GM19239 (cell line): ENCODE measurements at places on chromosomes 11 and 22.
A peak's percentile ranks its signal among the peaks of the same experiment; 100 is the strongest.

- DNase-seq = no peak
Observed at GRCh38 chr11:12235553-12235946, 125.2 kb downstream of the MICAL2 start.

GRCh38 chr11:95503047-95503446 is 272.0 kb upstream of the SESN3 start:
- DNase-seq = no peak

GRCh38 chr11:77316733-77317342 is 15.4 kb upstream of the GDPD4 start:
- no peak for DNase-seq

DNA sequence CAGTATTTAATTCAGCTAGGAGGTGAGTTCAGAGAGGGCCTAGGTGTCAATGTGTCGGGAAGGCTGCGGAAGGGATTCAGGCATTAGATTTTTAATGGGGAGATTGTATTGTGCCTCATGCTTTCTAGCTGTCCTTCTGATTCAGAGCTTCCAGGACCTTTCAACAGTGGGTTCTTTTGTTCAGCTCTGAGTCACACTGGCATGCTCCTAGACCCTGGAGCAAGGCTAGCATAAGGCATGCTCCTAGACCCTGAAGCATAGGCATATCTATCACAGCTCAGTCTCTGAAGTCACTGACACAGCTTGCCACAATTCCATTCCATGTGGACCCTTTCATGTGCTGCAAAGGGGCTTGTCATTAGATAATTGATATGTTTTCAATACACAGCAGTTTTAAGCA is 396.9 kb downstream of the RAB38 start:
- no peak for DNase-seq

DNA sequence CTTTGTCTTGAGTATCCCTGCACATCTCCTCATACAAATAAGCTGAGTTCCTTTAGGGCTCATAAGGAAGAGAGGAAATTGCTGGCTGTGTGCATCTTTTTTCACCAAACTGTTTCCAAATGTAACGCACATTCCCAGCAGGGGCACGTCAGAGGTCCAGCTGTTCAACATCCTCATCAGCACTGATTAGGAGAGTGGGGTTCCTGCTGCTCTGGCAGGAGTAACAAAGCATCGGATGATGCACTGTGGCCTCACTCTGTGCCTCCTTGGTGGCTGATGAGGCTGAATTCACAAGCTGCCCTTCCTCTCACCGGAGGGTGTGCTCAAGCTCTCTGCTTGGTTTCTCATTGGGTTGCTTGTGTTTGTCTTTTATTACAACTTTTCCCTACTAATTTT is 35.5 kb upstream of the SLC25A1 start:
- no peak for DNase-seq

DNA sequence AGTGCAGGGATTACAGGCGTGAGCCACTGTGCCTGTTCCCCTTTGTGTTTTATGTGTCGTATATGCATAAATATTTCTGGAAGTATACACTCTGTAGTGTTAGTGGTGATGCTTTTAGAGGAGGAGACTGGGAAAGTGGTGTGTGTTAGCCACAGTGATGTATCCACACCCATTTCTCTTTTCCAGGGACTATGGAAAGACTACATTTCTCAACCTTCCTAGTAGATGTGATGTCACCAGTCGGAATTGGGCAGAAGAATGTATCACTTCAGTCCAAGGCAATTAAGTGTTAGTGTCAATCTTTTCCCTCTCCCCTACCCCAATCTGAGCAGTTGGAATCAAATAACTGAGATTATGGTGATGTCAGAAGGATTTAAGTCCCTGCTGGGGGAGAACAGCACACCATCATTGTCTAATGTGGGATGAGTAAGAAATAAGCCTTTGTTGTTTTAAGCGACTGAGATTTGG is 5.8 kb upstream of the ATG16L2 start:
- no peak for DNase-seq

DNA sequence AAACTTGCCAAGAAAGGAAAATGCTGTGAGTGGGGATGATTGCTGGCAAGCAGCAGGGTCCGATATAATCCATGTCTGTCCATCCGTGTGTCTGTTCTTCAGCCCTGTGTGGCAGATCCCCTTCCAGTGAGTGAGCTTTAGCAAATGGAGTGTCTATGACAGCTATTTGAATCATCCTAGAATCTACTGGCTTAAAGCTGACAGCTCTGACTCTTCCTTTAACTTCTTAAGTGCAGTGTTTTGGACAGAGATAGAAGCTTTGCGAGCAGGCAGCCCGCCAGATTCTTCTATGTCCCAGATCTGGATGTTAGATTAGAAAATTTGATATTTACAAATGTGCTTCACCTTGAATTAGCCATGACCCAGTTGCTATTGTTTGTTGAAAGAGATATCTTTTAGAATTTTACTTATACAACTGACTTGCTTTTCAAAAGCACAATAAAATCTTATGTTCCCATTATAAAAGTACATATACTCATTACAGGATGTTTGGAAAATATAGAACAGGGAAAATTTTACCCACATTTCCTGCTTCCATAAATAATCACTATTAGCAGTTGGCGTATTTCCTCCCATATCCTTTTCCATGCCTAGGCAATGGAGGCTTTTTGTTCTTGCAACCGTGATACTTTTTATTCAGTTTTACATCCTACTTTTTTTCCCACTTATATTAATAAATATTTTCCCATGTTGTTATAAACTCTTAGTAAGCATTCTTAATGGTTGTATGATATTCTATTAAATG is 124.5 kb downstream of the COMMD9 start:
- DNase-seq = no peak

DNA sequence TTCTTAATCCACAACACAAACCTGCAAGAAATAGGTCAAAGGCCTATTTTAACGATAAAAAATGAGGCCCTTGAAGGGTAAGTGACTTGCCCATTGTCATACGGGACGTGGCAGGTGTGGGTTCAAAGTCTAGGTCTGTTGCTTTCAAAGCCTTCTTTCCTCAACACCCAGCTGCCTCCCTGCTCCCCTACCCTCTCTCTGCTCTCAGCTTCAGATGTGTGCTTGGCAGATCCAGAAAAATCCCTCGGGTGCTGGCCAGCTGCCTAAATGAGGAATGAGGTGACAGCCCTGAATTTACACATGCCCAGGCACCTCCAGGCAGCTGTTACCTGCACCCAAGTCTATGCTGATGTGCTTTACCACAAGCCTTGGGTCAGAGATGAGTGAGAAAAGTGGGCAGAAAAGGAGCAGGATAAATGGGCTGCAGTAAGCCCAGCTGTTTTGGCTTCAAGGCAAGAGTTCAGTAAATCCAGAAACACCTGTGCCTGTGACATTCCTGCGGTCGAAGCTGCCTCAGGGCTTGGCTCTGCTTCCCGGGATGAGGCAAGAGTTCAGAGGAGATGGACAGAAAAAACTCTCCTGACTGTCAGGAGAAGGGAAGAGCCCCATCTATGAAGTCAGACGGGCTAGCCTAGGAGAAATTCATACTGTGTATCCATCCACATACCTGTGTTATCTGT is 49.9 kb upstream of the LDLRAD3 start:
- no peak for DNase-seq

DNA sequence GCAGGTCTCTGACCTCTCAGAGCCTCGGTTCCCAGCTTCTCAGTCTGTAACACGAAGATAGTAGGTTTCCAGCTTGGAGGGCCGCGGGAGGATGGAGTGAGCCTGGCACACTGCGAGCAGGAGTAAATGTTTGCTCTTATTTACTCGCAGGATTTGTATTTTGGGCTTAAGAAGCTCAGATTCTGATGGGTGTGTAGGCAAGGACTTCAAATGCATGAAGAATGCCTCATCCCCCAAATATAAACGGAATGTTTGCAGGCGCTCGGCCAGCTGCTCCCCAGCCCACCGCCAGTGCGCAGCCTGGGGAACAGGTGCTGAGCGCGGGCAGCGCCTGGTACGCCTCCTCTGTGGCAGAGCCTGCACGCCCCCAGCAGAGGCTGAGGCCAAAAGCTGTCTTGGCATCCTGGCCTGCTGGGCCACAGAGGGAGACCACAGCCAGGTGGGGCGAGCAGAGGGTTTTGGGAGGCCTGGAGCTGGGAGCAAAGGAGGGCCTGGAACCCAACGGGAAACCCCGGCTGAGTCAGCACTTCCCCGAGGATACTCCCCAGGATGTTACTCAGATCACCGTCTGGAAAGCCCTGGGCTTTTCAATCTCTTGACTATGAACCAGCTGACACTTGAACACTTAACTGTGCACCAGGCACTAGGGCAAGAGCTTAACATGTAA is 9.4 kb downstream of the EHD1 start:
- DNase-seq = no peak

- no peak for DNase-seq
Observed at GRCh38 chr11:128579798-128580504, 7.4 kb downstream of the ETS1 start.

DNA sequence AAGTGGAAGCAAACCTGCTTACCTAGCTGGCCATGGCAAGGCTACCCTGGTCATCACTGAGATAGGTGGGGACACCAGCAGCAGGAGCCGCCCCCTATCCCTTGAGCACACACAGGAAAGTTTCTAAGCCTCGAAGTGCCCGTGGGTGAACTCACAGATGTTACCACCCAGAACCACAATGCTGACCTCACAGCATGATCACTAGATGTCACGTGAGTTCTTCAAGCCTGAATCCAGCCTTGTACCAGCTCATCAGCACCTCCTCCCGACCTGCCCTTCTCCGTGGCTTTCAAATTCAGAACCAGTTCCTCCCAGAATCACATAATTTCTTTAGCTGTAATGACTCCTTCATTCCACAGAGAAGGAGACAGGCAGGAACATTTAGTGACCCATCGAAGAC is 24.7 kb upstream of the TIMP3 start:
- DNase-seq = no peak

- no peak for DNase-seq
Observed at GRCh38 chr11:64007160-64007628, 21.0 kb downstream of the OTUB1 start.

- no peak for DNase-seq
Observed at GRCh38 chr22:28750471-28750881, 8.6 kb downstream of the HSCB start.

DNA sequence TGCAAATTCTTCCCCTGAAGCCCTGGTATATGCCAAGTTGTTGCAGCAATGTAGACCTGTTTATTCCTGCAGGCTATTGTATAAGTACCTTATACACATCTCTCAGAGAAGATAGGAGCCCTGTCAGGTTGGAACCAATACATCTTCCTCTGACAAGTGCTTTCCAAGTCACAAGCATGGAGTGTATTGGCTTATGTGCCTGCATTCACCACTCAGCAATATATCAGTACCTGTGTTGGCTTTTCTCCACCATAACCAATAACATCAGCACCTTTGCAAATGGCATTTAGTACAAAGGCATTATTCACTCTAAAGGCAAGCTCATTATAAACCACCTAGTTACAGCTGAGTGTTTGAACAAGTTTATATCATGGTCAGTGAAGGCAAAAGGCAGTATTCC is 611.7 kb upstream of the CNTN5 start:
- DNase-seq = no peak

- no peak for DNase-seq
Observed at GRCh38 chr11:90326647-90327046, 103.8 kb upstream of the CHORDC1 start.

GRCh38 chr11:10091314-10092045 is 202.5 kb downstream of the SBF2 start:
- DNase-seq = no peak

GRCh38 chr11:112644410-112645131 is 316.6 kb upstream of the NCAM1 start:
- peak; percentile 14 for DNase-seq

- no peak for DNase-seq
Observed at GRCh38 chr11:12818333-12819015, 144.3 kb downstream of the TEAD1 start.

DNA sequence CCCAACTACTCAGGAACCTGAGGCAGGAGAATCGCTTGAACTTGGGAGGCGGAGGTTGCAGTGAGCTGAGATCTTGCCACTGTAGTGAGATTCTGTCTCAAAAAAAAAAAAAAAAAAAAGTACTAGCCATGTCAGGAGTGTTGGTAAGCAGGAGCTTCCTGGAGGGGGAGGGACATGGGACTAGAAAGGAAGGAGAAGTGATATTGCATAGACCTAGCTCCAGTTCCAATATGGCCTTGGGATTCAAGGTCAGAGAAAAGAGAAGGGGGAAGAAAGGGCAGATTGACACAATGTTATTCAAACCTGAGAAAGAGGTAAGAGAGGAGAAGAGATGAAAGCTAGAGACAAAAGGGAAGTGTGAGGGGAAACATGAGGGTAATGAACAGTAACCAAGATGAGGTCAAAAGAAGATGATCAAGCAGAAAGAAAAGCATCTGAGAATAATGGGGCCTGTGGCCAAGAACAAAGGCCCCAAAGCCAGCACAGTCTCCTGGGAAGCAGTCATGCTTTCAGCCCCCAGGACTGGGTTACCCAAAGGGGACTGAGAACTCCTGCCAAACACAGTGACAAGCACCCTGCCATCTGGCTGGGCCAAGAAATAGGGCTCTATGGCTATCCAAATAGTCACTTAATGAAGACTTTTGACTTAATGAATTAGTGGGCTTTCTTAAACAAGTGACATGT is 51.7 kb upstream of the FTH1 start:
- DNase-seq = no peak

- no peak for DNase-seq
Observed at GRCh38 chr11:122398851-122399250, 256.7 kb upstream of the UBASH3B start.

- DNase-seq = peak; percentile 17
Observed at GRCh38 chr11:32809313-32809712, 14.9 kb upstream of the CCDC73 start.

DNA sequence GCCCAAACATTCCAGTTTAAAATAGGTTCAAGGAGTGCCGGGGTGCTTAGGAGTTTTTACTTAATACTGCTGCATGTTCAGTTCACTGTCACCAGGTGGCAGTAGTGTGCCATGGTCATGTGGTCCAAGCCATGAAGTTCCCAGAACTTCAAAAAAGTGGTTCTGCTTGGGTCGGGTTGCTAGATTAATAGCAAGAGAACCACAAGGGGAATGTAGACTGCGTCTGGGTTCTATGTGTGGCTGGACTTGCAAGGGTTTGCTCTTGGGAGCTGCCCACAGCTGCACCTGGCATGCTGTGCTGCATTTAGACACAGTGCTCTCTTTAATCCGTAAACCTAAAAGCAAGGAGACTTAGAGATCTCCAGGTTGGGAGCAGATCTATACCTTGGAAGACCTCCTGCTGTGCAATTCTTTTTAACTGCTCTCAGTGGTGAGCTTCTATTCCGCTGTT is 6.5 kb upstream of the SPON1 start:
- no peak for DNase-seq

DNA sequence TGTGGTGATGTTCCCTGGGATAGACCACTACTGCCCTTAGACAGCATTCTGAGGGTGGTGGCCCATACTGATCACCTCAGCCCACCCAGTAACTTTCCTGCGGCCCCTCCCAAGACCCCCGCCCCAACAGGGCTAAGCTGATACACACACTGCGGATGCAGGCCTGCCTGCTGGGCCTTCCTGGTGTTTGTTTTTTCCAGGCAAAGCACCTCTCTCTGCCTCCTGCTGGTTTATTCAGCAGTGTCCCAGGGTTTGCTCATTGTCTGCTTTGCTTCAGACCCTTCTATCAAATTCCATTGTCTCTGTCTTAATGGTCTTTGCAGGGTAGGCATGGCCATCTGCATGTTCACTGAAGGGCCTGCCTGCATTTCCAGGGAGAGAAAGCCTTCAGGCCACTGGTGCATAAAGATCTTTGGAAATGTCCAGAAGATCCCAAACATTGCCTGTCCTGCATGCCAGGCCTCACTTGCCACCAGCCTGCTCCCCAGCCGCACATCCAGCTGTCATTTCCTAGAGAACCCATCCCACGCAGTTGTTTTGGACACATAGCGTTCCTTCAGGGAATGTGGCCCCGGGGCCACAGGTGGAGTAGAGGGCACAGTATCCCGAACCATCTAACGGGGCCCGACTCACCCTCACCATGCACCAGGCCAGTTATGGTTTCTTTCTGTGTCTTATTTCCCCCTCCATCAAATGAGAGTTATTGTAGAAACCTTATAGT is 50.2 kb downstream of the BCR start:
- no peak for DNase-seq

GRCh38 chr11:3338569-3339339 is 40.2 kb downstream of the ZNF195 start:
- DNase-seq = no peak
